ENCODE measurements at places on chromosomes 16 and 17. TPM values are rescaled to one million over a fixed set of nuclear protein-coding genes. Genes with fewer than 3 reads are reported as not detected.

NECAB2 gene
- polyA plus RNA-seq: not detected

CCL4L2 gene
- polyA plus RNA-seq: not detected

NLRC3 gene
- polyA plus RNA-seq: 0.73 TPM

CDRT15L2 gene
- 0.77 TPM for polyA plus RNA-seq

CFAP52 gene
- 0.82 TPM for polyA plus RNA-seq

MYH8 gene
- polyA plus RNA-seq: not detected

GAS2L2 gene
- polyA plus RNA-seq: not detected

CCL5 gene
- not detected for polyA plus RNA-seq

HBA1 gene
- 127 TPM for polyA plus RNA-seq

PRSS27 gene
- 0.10 TPM for polyA plus RNA-seq

ZFP3 gene
- polyA plus RNA-seq: 3.4 TPM

TRPV2 gene
- not detected for polyA plus RNA-seq

SGF29 gene
- polyA plus RNA-seq: 14.6 TPM

Data from Purkinje cell (primary cell).